ENCODE measurements at places on chromosomes 3 and 15.

- no peak for DNase-seq
Observed at GRCh38 chr15:40277471-40277870, 5.4 kb downstream of the ANKRD63 start.

DNA sequence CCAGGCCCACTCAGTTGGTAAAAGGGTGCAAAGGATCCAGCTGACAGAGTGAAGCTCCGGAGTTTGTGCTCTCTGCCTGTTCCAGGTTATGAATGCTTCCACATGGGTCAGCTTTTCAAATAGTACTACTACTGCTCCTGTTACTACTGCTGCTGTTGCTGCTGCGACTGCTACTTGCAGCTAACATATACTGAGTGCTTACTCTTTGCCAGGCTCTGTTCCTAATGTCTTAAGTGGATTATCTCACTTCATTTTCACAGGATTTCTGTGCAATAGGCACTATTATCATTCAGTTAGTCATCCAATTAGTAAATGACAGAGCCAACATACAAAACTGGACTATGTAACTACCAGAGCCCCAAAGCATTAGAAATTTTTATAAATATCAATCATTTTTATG lies 106.5 kb downstream of the IQCH start:
- no peak for DNase-seq

GRCh38 chr3:155744010-155744625 lies 753 bp downstream of the PLCH1 start:
- DNase-seq = peak; percentile 49

GRCh38 chr15:34799149-34800101 lies 4.1 kb upstream of the ACTC1 start:
- DNase-seq = no peak

DNA sequence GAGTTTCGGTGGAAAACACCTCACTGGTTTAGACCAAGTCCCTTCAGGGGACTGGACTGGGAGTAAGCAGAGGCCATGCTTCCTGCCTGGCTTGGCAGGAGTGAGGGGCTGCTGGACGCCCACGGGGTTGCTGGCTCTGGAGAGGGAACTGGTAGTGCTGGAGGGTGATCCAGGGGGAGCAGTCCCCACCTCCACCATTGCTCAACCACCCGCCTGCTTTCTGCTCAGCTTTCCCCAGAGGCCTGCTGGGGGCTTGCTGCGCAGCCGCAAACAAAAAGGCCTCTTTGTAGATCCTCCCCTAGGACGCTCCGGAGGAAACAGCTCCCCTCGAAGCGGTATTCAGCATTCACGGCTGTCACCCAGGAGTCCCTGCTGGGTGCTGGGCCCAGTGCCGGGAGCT lies 33.5 kb downstream of the EBLN2 start:
- DNase-seq = no peak

GRCh38 chr15:75531041-75531450 lies 48.1 kb downstream of the PTPN9 start:
- no peak for DNase-seq

All from large intestine (tissue), 12 donors.